ENCODE measurements at places on chromosomes 7 and 10. TPM values are rescaled to one million over a fixed set of nuclear protein-coding genes. Genes with fewer than 3 reads are reported as not detected.

The FAM25G gene
- total RNA-seq, result not detected

The UCMA gene
- not detected for total RNA-seq

The TUBB8 gene
- total RNA-seq, result not detected

The SPDYE16 gene
- not detected for total RNA-seq

The CTBP2 gene
- total RNA-seq, result 112 TPM

The CCZ1B gene
- total RNA-seq, result 20.9 TPM

The PDE6C gene
- not detected for total RNA-seq

The SPACDR gene
- 0.65 TPM for total RNA-seq

The LIPJ gene
- not detected for total RNA-seq

The CYP3A5 gene
- total RNA-seq, result 1.4 TPM

The MSMB gene
- not detected for total RNA-seq

The CYP3A7 gene
- total RNA-seq, result not detected

The ABCA13 gene
- 0.06 TPM for total RNA-seq

The OR6V1 gene
- not detected for total RNA-seq

The RHOBTB1 gene
- total RNA-seq, result 11.0 TPM

The PCBD1 gene
- total RNA-seq, result 257 TPM

The RADIL gene
- total RNA-seq, result 2.9 TPM

The TMEM248 gene
- 77.6 TPM for total RNA-seq

The SLC39A12 gene
- not detected for total RNA-seq

The TMUB1 gene
- 54.1 TPM for total RNA-seq

The NPFFR1 gene
- not detected for total RNA-seq

The LMOD2 gene
- total RNA-seq, result not detected

The MOSPD3 gene
- 19.0 TPM for total RNA-seq

The HOXA9 gene
- total RNA-seq, result 0.70 TPM

The CLCN1 gene
- total RNA-seq, result not detected

All from A549 treated with GW870086 at 1 μM for 4 hours (cell line).